RWPE2 (cell line): ENCODE measurements at places on chromosomes 3 and 15.

DNA sequence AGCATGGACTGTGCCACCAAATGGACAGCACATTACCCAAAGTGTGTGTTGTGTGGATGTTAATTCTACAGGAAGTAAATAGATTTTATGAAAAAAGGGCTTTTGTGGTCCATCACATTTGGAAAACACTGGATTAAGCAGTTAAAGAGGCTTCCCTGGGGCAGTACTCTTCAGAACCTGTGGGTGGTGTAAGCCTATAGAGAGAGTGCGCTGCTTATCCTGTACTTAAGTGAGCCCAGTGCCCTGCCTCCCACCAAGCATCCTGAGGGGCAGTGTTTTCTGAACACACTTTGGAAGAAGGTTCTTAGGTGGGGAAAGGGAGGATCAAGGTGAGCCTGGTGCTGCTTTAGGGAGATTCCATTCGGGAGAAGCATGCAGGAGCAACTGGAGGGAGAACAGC is 10.9 kb downstream of the TTLL3 start:
- H3K27ac ChIP-seq: no peak overlapping the region
- no peak for DNase-seq
- H3K27me3 ChIP-seq: no peaks in the 10 kb centered on the region
- H3K4me3 ChIP-seq: no peak overlapping the region
- no peaks in the 10 kb centered on the region for H3K36me3 ChIP-seq

GRCh38 chr3:38003371-38003816 is 12.8 kb downstream of the VILL start:
- H3K27me3 ChIP-seq: no peaks in the 10 kb centered on the region
- H3K4me3 ChIP-seq: no peak overlapping the region
- no peak overlapping the region for H3K27ac ChIP-seq
- DNase-seq: no peak
- H3K4me1 ChIP-seq: peaks cover 3% of the 10 kb centered on the region
- H3K36me3 ChIP-seq: no peaks in the 10 kb centered on the region

- H3K27ac ChIP-seq: no peak overlapping the region
- H3K27me3 ChIP-seq: no peaks in the 10 kb centered on the region
- H3K4me3 ChIP-seq: no peak overlapping the region
- peaks cover 12% of the 10 kb centered on the region; the same call in 1 of the 2 replicates for H3K36me3 ChIP-seq
- peaks cover 2% of the 10 kb centered on the region for H3K4me1 ChIP-seq
- no peak for DNase-seq
Measured at GRCh38 chr3:50575372-50575771, 6.0 kb downstream of the HEMK1 start.

DNA sequence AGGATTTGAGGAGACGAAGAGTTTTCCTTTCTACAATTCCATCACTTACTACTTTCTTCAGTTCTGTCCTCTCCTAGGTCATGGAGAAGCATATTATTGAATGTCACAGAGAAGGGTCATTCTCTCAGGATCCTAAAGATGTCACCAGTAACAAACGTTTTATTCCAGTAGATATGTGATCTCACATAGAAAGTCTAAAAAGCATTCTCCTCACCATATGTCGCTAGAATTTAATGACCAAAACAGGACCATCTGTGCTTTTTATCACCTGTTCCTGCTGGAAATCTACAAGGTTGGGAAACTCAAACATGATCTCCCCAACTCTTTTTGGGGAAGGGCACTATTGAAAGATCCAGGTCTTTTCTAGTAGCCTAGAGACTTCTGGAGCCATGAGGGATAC is 24.0 kb upstream of the FRMD5 start:
- no peaks in the 10 kb centered on the region for H3K27me3 ChIP-seq
- no peak overlapping the region for H3K27ac ChIP-seq
- H3K4me3 ChIP-seq: no peak overlapping the region

GRCh38 chr15:58852347-58852746 is 81.1 kb downstream of the SLTM start:
- no peak for DNase-seq
- no peak overlapping the region for H3K4me3 ChIP-seq
- H3K27me3 ChIP-seq: no peaks in the 10 kb centered on the region
- H3K27ac ChIP-seq: no peak overlapping the region
- H3K4me1 ChIP-seq: no peaks in the 10 kb centered on the region
- peaks cover 76% of the 10 kb centered on the region for H3K36me3 ChIP-seq

DNA sequence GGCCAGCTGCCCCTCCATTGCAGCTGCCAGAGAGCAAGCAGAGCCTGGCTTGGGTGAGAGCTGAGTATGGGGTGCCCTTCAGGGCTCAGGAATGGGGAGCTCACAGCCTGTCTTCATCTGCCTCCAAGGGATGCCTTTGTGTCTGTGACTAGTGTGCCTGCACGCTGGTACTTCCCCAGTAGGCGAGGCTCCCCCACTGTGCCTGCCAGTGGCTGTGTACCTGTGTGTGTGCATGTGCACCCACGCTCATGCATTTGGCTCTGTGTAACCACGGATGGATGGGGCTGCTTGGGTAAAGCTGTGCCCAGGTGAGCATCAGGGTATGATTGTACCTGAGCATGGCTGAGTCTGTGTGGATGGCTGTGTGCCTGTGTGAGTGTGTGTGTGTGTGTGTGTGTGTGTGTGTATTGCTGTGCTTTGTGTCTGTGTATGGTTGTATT is 2.3 kb upstream of the GRM2 start:
- H3K27ac ChIP-seq: no peak overlapping the region
- no peaks in the 10 kb centered on the region for H3K4me1 ChIP-seq
- no peak overlapping the region for H3K4me3 ChIP-seq
- peaks cover 8% of the 10 kb centered on the region for H3K36me3 ChIP-seq

- H3K27ac ChIP-seq: no peak overlapping the region
- H3K4me1 ChIP-seq: no peaks in the 10 kb centered on the region
- no peak overlapping the region for H3K4me3 ChIP-seq
- H3K27me3 ChIP-seq: no peaks in the 10 kb centered on the region
- DNase-seq: no peak
Measured at GRCh38 chr3:46017720-46018119, 9.6 kb downstream of the XCR1 start.

DNA sequence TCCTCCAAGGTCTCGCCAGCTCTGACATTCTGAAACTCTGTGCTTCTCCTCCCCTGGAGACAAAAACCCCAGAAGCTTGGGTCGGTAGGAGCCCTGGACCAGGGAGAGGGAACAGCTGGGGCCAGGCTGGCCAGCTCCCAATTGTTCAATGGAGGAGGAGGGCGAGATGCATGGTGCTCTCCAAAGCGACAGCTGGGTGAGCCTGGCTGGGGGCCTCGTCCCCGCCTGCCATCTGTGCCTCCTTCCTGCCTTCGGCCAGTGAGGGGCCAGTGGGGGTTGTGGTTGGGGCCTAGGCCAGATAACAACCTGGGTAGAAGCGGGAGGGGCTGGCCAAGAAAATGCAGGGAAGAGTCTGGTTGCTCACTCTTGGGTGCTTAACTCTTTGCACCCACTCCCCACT is 79.4 kb downstream of the CORO2B start:
- H3K27me3 ChIP-seq: no peaks in the 10 kb centered on the region
- no peak overlapping the region for H3K4me3 ChIP-seq
- no peak overlapping the region for H3K27ac ChIP-seq
- H3K36me3 ChIP-seq: no peaks in the 10 kb centered on the region

DNA sequence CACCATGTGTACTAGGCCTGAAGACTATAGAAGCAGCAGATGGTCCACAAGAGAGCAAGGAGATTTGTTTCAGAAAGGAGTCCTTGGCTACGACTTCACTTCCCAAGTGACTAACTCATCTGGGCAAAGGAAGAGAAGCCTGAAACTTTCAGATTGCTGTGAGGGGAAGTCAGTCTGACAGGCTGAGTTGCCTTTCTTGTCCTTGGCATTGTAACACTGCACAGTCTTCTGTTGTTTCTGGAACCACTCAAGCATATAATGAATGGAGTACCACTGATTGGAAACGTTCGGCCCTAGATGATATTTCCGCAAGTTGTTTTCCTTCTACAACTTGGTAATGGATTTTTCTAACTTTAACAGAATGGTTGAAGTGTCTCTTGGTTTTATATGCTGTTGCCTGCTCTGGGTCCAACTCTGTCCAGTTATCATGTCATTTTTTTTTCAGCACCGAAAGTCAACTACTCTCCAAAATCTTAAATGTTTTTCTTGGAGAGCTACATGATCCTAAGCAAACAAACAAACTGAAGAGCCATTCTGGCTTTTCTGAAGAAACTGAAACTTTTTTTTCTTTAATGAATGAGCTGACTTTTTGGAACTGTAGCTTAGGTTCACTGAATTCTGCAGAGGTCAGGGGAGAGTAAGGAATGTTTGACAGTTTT is 685.7 kb downstream of the MECOM start:
- no peaks in the 10 kb centered on the region for H3K27me3 ChIP-seq
- no peak overlapping the region for H3K4me3 ChIP-seq
- H3K36me3 ChIP-seq: no peaks in the 10 kb centered on the region
- H3K27ac ChIP-seq: no peak overlapping the region

GRCh38 chr15:39602143-39602542 is 21.3 kb downstream of the THBS1 start:
- H3K27ac ChIP-seq: no peak overlapping the region
- H3K4me1 ChIP-seq: no peaks in the 10 kb centered on the region
- no peaks in the 10 kb centered on the region for H3K27me3 ChIP-seq
- H3K4me3 ChIP-seq: no peak overlapping the region
- no peak for DNase-seq

DNA sequence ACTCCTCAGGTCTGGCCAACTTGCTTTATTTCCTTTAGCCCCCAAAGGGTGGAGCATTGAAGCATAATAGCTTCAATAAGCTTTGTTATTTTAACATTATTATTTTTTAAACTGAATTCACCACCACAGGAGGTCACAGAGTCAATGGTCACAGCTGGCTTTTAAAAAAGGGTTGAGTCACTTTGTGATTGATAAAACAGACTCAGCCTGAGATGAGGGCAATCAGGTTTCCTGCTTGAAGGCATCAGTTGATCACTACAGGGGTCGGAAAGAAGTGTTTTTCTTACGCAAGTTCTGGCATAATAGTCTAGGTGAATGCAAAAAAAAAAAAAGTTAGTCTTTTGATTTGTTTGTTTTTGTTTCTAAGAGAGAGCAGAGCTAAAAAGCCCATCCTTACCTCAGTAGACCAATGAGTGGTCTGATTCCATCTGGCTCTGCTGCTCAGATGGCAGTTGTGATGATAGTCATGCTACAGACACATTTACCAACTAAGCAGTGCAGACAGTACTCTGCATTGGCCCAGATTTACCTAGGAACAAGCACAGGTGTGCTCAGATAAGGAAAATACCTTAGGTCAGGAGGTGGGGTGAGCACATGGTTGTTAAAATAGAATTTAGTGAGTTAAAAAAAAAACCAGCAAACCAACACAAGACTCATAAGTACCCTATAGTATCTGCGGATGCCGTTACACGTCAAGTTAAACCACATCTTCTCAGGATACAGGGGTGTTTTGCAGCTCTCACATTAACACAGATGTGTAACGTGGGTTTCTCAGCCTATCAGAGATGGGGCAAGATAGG is 22.6 kb downstream of the ZNF80 start:
- H3K27ac ChIP-seq: no peak overlapping the region
- H3K27me3 ChIP-seq: no peaks in the 10 kb centered on the region
- H3K36me3 ChIP-seq: no peaks in the 10 kb centered on the region
- DNase-seq: no peak

GRCh38 chr3:194326192-194326967 is 24.7 kb downstream of the CPN2 start:
- no peak overlapping the region for H3K4me3 ChIP-seq
- H3K4me1 ChIP-seq: peaks cover 27% of the 10 kb centered on the region
- peak; percentile 43 for DNase-seq
- peak overlapping the region; percentile 28 for H3K27ac ChIP-seq

DNA sequence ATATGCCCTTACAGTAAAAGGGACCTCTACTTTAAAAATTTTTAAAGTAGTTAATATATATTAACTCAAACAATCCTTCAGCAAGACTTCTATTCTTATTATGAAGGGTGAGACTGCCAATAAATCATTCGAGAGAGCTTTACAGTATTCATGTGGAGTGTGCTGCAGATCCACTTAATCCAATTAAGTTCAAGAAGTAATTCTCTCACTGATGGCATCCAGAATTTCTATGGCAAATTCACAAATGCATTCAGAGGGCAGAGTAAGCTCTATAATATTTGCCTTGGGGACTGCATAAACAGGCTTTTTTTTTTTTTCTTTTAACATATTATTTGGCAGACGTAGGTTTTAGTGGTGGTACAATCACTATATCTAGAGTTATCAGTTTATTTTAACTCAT is 692.0 kb downstream of the NLGN1 start:
- no peak overlapping the region for H3K4me3 ChIP-seq
- no peak for DNase-seq
- no peaks in the 10 kb centered on the region for H3K27me3 ChIP-seq
